Kidney (tissue), 22 donors: ENCODE measurements at places on chromosomes 12 and 14. TPM values are rescaled to one million over a fixed set of nuclear protein-coding genes. Genes with fewer than 3 reads are reported as not detected.

SLC2A14 gene
- not detected for total RNA-seq

KRT80 gene
- 12.3 TPM for total RNA-seq

SRRM4 gene
- total RNA-seq, result 0.06 TPM

SYCP3 gene
- total RNA-seq, result 0.25 TPM

RPS6KL1 gene
- total RNA-seq, result 7.9 TPM

GRCh38 chr12:52857500-52857899, 8.7 kb upstream of the KRT78 start:
- no peak for DNase-seq

GRCh38 chr14:72518809-72519377, 375.0 kb downstream of the DPF3 start:
- no peak for DNase-seq

- DNase-seq, result no peak
Measured at GRCh38 chr12:559906-560455, 100.2 kb downstream of the B4GALNT3 start.

GRCh38 chr14:30296931-30297405, 262.0 kb upstream of the G2E3 start:
- no peak for DNase-seq

DNA sequence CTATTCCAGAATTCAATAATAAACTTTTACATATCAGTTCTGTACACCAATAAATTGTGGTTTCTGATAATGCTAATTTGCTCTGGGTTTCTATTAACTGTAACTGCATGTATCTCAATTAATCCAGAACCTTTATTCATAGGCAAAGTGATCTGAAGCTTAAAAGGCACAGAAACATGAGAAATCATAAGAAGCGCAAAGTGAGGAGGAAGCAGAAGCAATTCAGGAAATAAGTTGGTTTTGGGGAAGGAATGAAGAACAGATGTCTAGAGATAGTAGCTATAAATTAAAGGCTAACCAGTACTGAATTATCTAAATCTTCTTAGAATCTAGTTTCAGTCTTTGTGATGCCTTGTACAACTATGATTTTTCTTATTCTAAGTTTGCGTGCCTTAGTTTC, 24.6 kb downstream of the KERA start:
- DNase-seq, result no peak

DNA sequence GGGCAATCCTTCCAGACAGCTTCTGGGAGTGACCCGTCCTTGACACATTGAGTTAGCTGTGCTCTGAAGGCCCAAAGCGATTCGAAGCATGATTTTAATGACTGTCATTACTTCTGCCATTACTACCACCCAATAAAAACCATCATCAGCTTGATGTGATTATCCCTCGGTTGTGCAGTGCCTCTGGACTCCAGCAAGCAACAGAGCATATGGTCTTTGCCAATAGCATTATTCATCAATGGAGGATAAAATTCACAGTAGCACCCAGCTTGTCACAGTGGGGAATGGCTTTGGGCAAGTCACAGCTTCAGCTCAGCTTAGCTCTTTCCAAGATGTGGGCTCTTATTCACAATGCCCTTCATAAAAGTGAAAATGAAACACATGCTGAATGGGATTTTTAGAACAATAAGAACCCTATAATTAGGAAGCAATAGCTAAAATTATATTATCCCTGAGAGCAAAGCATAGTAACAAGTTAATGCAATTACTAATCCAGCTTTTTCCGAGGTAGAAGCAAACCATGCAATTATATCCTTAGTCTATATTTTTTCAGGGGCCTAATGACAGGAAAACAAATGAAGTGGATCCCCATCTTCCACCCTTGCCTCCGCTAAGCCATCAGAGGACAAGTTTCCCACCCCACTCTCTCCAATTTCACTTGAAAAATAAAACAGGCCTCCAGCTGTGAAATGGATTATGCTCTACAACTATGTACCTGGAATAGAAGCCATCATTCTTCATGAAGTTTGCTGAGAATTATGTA, 163.0 kb upstream of the EEA1 start:
- DNase-seq, result no peak

DNA sequence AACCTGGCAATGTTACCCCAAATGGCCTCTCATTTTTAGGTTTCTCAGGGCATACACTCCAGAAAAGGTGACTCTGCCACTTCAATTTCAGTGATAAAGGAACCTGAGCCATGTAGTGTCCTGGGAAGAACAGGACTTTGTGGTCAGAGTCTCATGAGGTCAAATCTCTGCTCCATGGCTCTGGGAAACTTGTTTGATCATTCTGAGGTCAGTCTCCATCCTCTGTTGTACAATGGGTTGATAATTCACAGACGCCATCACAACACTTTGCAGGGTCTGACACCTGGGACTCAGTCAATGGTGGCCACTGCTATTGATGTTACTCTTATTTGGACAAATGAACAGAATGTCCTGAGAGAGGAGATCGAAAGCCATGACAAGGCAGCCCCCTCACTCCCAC, 31.1 kb upstream of the SMOC1 start:
- no peak for DNase-seq

GRCh38 chr12:46610754-46611153, 215.0 kb downstream of the SLC38A4 start:
- no peak for DNase-seq

GRCh38 chr12:96427269-96427729, 27.1 kb upstream of the CDK17 start:
- DNase-seq, result no peak

GRCh38 chr12:98595243-98595988, 1.9 kb downstream of the SLC25A3 start:
- no peak for DNase-seq

GRCh38 chr14:67426161-67426560, 14.2 kb upstream of the PLEK2 start:
- DNase-seq, result no peak

DNA sequence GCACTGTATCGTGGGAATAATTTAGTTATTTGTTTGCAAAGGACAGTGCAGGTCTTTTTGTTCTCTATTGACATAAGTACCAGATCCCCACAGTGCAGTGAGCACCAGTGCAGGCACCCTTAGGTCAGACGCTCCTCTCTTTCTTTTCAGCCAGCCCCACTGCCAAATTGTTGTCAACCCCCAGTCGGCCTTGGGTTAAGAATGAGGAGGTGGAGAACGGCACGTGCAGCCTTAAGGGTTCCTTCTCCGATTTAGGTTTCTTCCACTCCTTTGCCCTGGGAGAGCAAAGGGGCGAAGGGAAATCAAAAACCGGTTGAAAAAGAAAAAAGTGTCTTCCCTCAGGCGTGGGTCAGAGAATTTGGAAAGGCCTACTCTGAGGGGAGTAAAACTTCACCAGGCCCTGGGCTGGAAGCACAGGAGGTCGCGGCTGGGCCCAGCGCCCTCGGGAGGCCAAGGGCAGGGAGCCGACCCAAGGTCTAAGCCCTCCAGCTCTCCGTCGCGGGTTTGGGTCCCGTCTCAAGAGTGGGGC, 4.3 kb downstream of the PAX9 start:
- DNase-seq, result no peak

- no peak for DNase-seq
Measured at GRCh38 chr14:61860294-61860918, 98.2 kb downstream of the SNAPC1 start.

DNA sequence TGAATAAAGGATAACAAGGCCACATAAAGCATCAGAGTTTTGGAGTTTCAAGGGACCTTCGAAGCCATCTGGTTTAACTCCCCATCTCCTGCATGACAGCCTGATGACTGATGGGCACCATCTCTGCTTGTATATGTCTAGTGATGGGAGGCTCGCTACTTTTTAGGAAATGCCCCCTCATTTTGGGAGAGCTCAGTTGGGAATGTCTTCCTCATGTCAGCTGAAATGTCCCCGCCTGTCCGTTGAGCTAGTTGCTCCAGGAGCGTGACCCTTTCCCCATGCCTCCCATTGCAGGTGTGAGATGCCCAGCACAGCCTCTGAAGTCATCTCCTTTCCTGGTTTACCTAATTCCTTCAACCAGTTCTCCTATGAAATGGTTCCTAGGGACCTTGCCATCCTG, 69.6 kb upstream of the CAPRIN2 start:
- DNase-seq, result no peak

- no peak for DNase-seq
Measured at GRCh38 chr14:82113710-82114109, 580.1 kb upstream of the SEL1L start.

- no peak for DNase-seq
Measured at GRCh38 chr14:30656190-30656632, 34.1 kb downstream of the SCFD1 start.

DNA sequence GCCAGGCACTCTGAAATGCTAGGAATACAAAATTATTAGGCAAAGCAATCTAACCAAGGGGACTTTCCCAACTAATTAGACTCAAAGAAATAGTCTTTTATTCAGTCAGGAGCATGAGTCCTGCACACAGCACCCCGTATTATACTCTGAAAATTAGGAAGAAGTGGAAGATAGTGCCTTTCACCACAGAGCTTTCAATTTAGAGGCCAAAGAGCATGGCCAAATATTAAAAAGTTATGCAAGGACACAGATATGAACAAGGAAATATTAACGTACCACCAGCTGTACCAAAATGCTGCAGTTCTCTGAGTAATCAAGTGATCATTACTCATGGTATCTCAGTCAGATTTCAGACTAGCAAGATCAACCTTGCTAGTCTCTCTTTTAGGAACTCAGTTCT, 22.6 kb upstream of the MDM2 start:
- no peak for DNase-seq

DNA sequence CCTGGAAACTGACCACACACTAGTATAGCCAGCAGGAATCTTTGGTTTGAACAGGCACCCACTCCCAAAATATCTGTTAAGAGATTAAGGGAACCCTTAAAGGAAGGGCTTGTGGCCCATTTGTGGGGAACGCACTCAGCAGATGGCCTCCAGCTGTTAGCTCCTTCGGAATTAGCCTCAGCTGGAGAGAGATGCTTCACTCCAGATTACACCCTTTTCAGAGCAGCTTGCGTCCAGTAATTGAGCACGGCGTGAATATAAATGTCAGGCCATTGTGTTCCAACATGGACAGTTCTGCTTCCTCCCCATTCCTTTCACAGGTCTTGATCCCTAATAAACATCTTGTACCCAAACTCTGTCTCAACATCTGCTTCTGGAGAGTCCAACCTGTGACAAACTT, 397.8 kb downstream of the SEC23A start:
- no peak for DNase-seq
